Stimulated activated CD4-positive, alpha-beta T cell treated with anti-CD3 and anti-CD28 coated beads, Interleukin-4, amount 100 ng/mL, for 1 hour (primary cell): ENCODE measurements at places on chromosomes 1 and 21.
A peak's percentile ranks its signal among the peaks of the same experiment; 100 is the strongest.

GRCh38 chr1:168091063-168091462 is 45.7 kb downstream of the GPR161 start:
- no peak for DNase-seq

GRCh38 chr1:72433591-72433990 is 151.3 kb upstream of the NEGR1 start:
- no peak for DNase-seq

- no peak for DNase-seq
Measured at GRCh38 chr1:15224259-15224869, 22.7 kb upstream of the FHAD1 start.

DNA sequence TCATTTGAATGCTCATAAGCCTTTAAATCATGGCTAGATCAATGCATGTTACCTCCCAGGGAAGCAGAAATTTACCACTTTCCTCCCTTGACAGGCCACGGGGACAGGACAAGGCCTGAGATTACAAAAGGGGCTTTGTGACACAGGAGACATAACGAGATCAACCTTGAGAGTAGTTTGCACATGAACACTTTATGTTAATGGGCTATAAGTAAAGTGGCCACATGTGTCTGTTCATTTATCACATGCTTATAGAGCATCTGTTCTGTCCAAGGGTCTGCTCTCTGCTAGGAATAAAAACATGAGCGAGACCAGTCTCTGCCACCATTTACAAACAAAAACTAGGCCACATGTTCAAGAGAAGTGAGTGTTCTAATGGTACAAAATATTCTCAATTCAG is 144.1 kb upstream of the C8B start:
- DNase-seq, result no peak

DNA sequence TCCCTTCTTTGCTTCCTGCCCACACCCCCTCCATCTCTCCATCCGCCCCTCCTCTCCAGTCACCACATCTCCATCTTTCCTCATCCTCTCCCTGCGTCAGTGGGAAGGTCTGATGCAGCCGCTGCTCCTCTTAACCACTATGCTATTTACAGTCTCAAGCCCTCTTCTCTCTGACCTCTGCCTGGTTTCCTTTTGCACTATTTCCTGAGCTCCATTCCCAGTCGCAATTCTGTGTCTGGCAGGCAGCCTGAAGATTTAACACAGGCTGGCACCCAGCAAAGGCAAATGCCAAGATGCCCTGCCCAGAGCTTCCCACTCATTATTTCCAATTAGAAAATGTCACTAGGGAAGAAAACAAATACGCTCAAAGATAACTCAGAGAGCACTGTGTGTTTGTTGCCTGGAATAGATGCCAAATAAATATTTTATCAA is 89.6 kb upstream of the LPGAT1 start:
- no peak for DNase-seq

DNA sequence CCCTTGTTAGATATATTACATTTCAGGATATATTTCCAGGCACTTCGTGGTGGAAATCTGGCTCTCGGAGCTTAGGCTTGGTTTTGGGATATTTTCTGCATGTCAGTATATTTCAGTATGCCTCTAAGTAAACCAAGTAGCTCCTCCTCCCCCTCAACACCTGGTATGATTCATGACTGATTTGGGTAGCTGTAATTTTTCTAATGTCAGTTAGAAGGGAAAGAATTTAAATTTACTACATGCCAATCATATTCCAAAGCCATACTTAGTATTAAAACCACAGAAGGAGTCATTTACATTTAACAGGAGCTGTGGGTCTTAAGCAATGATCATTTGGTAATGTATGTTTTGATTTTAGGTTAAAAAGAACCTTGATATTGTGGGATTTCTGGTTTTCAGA is 40.6 kb downstream of the ST6GALNAC3 start:
- no peak for DNase-seq

- DNase-seq, result no peak
Measured at GRCh38 chr1:10903821-10904220, 107.4 kb upstream of the CASZ1 start.

DNA sequence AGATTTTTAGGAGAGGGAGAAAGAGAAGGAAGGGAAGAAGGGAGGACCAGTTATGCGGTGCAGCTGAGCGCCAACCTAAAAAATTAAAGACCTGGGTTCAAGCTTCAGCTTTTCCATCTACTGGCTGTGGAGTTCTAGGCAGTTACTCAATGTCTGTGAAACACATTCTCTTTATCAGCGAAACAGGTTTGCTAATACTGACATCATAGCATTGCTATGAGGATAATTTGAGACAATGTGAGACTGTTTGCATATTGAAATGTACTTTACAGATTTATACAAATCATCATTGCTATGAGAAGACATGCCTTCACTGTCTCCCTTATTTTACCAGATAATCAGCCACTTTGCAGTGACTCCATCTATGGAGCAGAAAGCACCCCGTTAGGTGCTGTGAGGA is 222.9 kb upstream of the SGIP1 start:
- no peak for DNase-seq

- peak; percentile 13 for DNase-seq
Measured at GRCh38 chr21:41170442-41170841, 2.5 kb downstream of the BACE2 start.

GRCh38 chr21:43345746-43346409 is 81.1 kb downstream of the SIK1 start:
- no peak for DNase-seq

- no peak for DNase-seq
Measured at GRCh38 chr21:39429445-39429844, 16.1 kb downstream of the LCA5L start.

DNA sequence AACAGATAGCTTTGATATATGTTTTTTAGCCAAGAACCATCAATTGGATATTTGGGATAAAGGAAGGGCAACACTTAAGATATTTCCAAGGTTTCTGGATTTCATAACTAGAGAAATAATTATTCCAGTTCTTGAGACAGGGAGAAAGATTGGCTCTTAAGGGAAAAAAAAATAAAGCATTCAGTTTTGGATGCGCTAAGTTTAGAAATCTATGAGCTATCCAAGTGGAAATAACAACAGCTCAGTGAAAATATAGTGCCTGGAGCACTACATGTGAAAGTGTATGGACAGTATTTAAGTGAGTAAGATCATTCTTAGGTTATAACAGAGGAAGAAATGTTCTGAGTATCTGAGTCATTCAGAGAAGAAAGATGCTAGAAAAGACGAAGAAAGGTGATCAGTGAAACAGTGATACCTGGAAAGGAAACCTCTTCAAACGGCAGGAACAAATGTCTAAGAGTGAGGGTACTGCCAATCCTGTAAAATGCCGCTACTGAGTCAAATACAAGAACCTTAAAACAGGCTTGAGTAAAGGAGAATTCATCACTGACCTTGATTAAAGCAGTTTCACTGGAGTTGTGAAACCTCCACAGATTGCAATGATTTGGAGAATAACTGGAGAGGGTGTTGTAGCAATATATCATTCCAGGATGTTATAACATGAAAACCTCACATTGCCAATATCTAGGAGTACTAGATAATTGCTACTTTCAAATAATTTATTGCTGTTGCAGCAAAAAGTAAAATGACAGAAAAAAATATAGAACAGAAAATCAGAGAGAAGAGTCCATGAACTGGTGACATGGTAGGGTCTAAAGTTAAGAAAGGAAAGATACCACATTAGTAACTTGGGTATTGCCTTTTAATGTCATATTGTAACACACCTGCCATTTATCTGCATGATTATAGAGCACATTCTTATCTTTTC is 482.1 kb upstream of the RGS18 start:
- no peak for DNase-seq

GRCh38 chr1:115062542-115063004 is 26.7 kb downstream of the TSPAN2 start:
- DNase-seq, result peak; percentile 78

DNA sequence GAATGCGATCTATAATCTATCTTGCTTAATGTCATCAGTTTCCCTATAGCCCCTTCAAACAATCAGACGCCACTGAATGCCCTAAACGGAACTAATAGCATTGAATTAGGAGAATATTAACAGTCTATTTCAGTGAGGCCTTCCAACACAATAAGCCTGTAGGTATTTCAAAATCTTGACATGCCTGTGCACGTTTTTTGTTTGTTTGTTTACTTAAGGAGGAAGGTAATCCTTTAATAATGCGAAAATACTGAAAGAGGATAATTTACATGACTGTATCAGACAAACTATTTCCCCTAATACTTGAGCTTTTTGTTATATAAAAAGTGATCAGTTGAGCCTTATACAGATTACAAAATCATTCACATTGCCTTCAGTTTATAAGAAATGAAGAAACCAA is 29.0 kb upstream of the JAK1 start:
- no peak for DNase-seq

DNA sequence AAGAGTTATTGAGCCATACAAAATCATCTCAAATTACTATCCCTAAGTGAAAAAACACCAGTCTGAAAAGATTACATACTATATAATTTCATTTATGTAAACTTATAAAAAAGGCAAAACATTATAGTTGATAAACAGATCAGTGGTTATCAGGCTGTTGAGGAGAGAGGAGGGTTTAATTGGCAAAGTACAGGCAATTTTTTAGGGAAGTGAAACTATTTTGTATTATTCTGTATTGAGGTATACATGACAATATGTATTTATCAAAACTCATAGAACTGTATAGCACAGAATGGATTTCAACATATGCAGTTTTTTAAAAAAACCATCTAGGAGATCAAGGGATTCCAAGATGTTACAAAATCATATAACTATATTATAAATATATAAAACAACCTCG is 403.7 kb downstream of the LTN1 start:
- no peak for DNase-seq

GRCh38 chr1:247390116-247390791 is 25.7 kb upstream of the NLRP3 start:
- DNase-seq, result peak; percentile 74

DNA sequence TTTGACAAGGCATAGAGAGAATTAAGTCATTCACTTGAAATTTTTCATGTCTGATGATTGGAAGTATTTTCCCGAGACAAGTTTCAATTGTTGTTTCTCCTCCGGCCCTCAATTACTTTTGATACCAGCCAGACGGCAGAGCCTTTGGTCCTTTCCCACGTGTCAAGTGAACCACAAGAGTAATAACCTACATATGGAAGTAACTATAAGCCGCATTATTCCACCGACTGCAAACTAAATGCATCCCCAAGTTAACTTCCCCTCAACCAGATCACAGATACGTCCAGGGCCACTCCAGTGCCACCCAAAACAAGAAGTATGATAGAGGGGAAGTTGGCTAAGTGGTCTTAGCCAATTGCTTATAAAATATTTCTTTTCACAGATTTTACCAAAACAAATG is 20.2 kb downstream of the COLGALT2 start:
- no peak for DNase-seq

- DNase-seq, result no peak
Measured at GRCh38 chr1:98870959-98871903, 133.4 kb downstream of the PLPPR5 start.

GRCh38 chr1:3091334-3091733 is 22.3 kb downstream of the PRDM16 start:
- DNase-seq, result no peak

DNA sequence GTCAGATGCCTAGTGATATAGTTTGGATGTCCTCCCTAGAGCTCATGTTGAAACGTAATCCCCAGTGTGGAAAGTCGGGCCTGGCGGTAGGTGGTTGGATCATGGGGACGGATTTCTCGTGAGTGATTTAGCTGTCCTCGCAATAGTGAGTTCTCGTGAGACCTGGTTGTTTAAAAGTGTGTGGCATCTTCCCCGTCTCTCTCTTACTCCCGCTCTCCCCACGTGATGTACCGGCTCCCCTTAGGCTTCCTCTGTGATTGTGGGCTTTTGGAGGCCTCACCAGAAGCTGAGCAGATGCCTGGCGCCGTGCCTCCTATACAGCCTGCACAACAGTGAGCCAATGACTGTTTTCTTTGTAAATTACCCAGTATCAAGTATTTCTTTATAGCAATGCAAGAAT is 264.5 kb downstream of the TTLL7 start:
- DNase-seq, result no peak

DNA sequence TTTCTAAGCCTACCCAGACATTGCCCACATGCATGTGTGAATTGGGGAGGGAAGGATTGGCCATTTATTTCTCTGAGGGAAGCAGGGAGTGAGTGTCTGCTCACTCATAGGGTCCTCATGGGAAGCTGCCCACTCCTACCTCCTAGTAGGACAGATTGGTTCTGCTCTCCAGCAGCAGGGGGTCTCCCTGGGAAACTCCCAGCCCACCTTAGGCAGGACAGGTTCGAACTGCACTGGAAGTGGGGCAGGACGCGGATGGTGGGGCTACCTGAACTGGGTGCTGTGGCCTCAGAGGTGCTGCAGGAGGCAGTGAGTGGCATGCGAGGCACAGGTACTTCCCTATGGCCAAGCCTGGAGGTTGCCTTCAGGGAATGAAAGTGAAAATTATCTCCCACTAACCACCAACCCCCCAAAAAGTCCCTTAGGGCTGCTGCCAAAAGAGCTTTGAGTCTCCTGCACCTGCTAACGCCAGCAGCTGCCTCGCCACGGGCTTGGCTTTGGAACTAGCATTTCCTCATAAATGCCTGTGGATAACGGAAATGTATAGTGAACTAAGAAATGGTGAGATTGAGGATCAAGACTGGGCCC is 157.0 kb upstream of the COA6 start:
- no peak for DNase-seq

GRCh38 chr1:23074012-23074411 is 54.7 kb downstream of the KDM1A start:
- DNase-seq, result no peak

DNA sequence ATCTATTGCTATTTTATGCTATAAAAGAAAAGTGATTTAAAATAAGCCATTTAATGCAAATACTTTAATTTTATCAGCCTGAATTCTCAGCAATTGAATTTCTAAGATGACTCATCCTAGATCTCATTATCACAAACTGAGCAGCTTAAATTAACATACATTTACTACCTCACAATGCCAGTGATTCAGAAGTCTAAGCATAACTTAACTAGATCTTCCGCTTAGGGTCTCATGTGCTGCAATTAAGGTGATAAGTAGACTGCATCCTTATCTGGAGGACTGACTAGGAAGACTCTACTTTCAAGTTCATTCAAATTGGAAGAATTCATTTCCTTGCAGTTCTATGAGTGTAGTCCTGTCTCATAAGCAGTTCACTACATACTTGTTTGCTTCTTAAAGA is 286.6 kb downstream of the COL11A1 start:
- no peak for DNase-seq

- no peak for DNase-seq
Measured at GRCh38 chr1:7234471-7234755, 449.2 kb downstream of the CAMTA1 start.

DNA sequence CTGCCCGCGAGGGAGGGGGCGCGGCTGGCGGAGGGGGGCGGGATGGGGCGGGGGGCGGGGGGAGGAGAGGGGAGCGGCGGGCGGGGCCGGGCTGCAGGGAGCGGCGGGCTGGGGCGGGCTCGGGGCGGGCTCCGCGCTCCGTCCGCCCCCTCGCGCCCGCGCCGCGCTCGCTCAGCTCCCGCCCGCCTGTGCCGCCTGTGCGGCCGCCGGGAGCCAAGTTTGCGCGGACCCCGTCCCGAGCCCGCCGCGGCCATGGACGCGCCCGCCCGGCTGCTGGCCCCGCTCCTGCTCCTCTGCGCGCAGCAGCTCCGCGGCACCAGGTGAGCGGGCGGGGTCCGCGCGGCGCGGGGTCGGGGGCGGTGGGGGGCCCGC is at the start of gene GABRD:
GABRD (plus strand) TSS at position 174 of the 372 bp plus-strand sequence; CDS start at position 253, 79 bp downstream.
- peak; percentile 26 for DNase-seq
